Fibroblast of upper back skin (primary cell): ENCODE measurements at places on chromosomes 6 and 20.
A peak's percentile ranks its signal among the peaks of the same experiment; 100 is the strongest.

GRCh38 chr20:38034108-38034649, 633 bp downstream of the RPRD1B start:
- no peak for DNase-seq

DNA sequence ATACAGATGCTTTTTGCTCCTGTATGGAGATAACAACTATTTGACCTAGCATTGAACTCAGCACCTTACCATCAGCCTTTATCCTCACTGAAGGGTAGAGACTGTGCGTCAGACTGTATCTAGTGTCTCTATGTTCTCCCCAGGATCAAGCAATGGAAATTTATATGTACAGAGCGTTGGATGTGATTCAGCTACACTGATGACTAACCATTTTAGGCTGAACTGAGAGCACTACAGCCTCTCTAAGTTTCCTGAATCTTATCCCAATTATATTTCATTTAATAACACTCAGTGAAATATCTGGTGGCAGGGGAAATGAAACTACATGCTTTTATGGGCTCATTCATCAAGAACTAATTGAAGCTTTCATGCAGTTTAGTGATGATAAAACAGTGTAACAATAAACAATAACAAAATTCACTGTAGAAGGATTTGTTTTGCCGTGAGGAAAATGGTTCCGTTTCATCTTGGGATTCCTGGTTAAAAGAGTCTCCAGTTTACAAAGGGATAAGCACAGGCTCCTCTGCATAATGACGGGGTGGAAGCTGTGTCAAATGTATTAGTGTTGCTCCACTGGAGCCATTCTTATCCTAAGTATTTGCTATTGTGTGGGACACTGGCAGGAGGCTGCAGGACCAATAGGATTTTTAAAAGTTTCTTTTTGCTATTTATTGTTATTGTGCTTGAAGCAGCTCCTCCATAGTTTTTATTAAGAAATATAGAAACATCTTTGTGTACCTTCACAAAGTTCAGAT, 567.6 kb upstream of the MMS22L start:
- peak; percentile 76 for DNase-seq

DNA sequence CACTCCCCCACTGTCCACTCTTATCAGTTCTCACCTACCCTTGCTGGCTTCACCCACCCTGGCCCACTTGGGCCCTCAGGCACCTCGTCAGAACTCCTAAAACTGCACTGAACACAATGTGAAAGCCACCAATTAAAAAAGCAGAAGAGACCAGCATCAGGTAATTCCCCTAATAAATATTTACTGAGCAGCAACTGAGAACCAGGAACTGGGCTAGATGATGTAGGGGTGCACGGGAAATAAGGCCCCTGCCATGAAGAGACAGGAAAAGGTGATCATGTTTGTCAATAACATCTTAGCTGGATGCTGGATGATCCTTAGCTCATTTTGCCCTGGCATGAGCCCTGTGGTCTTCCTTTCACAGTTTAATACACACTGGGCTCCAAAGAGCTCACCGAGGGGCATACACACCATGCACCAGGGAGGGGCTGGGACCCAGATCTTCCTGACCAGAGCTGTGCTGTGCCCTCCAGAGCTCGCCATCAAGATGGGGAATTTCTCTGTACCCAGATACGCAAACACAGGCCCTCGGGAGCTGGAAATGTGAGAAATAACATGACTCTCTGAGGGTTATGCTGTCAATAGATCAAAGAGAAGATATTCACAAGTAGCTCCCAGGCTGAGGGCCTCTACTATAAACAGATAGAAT, 113.6 kb upstream of the SLC22A16 start:
- DNase-seq: no peak

- peak; percentile 82 for DNase-seq
Observed at GRCh38 chr20:48697845-48698491, 129.8 kb downstream of the PREX1 start.

- no peak for DNase-seq
Observed at GRCh38 chr6:100379386-100379785, 85.3 kb downstream of the SIM1 start.

GRCh38 chr6:150301846-150302519, 66.8 kb upstream of the IYD start:
- peak; percentile 74 for DNase-seq

DNA sequence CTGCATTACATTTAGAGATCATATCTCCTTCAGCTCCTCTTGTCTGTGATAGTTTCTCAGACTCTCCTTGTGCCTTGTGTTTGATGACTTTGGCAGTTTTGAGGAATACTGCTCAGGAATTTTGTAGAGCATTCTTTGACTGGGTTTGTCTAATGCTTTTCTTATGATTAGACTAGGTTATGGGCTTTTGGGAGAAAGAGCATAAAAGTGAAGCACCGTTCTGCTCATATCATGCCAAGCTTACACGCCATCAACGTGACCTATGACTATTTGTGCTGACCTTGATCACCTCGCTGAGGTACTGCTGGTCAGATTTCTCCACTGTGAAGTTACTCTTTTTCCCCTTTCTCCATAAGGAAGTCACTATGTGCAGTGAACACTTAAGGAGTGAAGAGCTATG, 256.0 kb downstream of the LY86 start:
- no peak for DNase-seq

GRCh38 chr6:111601886-111602285, 3.8 kb downstream of the TRAF3IP2 start:
- DNase-seq: peak; percentile 92

DNA sequence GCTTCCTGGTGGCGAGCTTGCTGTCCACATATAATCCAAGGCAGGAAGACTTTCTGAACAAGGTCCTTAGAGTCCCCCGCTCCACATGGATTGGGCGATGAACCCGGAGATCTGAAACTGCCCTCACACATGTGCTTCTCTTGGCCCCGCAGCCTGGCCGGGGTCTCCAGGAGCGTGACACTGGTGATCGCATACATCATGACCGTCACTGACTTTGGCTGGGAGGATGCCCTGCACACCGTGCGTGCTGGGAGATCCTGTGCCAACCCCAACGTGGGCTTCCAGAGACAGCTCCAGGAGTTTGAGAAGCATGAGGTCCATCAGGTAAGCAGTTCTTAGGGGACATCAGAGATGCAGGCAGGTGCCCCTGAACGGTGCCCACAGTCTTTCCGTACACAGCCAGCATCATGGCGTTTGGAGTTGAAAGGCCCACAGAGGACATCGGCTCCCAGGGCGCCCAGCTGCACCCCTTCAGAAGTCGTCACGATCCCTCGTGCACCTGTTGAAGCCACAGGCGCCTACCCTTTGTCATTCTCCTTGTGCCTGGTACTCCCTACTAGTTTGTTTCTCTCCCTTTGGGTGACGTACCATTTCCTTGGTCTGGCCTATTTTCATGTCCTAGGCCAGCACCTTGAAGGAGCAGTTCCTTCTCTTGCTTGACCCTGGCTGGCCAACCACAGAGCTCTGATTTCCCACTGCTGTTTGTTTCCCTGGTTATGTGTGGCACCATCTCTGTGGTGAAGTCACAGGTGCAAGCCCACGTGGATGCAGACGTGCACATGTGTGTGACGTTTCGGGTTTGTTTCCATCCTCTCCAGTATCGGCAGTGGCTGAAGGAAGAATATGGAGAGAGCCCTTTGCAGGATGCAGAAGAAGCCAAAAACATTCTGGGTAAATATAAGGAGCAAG, 43.3 kb upstream of the IRF4 start:
- DNase-seq: no peak

DNA sequence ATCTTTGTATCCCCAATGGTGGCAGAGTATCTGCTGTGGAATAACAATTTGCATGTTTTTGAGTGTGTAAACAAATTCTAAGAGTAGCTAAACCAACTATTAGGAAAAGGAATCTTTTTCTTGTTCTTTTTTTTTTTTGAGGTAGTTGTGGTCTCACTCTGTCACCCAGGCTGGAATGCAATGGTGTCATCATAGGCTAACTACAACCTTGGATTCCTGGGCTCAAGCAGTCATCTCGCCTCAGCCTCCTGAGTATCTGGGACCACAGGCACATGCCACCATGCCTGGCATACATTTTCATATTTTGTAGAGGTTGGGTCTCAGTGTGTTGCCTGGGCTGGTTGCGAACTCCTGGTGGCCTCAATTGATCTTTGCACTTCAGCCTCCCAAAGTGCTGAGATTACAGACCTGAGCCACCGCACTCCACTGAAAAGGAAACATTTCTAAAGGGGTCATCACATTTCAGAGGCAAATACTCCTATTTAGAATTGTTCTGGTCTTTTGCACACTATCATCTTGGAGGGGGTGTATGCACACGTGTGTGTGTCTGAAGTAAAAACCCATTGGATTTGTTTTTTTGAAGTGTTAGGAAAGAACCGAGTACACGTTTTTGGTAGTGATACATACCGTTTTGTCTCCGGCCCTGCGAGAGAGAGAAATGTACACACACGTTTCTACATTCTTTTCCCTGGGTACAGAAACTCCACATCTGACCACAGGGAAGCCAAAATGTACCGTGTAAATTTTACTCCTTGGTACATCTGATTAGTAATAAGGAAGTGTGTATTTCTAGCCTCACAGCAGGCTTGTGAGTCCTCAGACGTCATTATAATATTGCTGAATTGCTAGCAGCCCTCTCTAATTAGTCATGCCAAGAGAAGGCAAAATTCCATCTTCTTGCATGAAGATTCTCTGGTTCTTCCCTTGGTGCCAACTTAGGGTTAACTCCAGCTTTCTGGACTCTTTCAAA, 183.6 kb downstream of the JARID2 start:
- peak; percentile 77 for DNase-seq

- no peak for DNase-seq
Observed at GRCh38 chr6:7761051-7761450, 35.2 kb downstream of the BMP6 start.

- no peak for DNase-seq
Observed at GRCh38 chr20:1462834-1463233, 3.8 kb downstream of the NSFL1C start.

DNA sequence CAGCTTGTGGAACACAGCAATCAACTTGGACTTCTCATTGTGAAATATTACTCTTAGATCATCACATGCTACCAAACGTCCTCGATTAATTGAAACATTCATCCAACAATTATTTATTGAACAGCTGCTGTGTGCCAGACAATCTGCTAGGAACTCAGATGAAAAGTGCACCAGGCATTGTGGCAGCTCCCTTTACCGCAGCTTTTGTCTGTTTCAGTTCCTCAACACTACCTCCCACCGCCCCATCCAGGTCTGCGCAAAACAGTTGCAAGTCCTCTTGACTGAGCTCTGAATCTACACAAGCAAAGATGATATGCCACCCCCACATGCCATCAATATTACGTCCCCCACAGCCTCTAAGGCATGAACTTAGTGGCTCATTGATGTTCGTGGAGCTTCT, 1094.4 kb upstream of the MAP3K7 start:
- DNase-seq: no peak

GRCh38 chr20:59730722-59731121, 126.4 kb downstream of the PHACTR3 start:
- DNase-seq: no peak

GRCh38 chr6:56749632-56750151, 107.0 kb upstream of the DST start:
- peak; percentile 84 for DNase-seq

- DNase-seq: no peak
Observed at GRCh38 chr6:11811644-11812264, 33.2 kb upstream of the ADTRP start.

DNA sequence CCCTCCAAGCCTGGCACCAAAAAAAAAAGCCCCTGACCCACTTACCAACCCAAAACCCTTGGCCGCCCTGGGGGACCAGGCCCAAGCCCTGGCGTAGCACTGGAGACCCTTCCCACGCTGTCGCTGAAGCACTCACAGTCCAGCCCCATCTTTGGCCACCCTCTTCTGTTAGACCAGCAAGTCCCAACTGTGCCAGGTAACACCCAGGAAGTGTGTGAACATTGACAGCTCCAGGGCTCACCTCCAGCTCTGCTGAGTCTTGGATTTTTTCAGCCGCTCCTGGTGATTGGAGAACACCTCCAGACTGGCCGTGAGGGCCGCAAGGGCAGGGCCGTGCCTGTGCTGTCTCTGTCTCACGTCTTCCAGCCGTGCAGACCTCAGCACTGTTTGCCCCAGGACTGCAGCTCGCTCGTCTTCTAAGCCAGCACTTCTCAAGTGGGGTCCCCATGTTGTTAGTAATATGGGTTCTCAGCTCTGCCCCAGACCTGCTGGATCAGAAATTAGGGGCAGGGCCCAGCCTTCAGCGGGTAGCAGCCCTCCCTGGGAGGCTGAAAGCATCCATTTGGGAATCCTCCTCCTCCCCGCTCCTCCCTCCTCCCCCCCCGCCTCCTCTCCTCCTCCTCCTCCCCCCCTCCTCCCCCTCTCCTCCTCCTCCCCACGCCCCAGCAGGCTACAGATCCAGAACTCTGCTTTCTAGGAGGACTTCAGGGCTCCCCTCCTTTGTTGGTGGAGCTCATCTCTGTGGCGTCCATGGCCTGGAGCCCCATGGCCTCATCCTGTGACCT, 18.1 kb downstream of the NPEPL1 start:
- DNase-seq: no peak

- DNase-seq: peak; percentile 60
Observed at GRCh38 chr20:4835244-4836177, 113.8 kb downstream of the PRND start.

GRCh38 chr6:150547502-150548222, 52.0 kb upstream of the PLEKHG1 start:
- no peak for DNase-seq

GRCh38 chr6:127952831-127953230, 52.0 kb upstream of the THEMIS start:
- no peak for DNase-seq

DNA sequence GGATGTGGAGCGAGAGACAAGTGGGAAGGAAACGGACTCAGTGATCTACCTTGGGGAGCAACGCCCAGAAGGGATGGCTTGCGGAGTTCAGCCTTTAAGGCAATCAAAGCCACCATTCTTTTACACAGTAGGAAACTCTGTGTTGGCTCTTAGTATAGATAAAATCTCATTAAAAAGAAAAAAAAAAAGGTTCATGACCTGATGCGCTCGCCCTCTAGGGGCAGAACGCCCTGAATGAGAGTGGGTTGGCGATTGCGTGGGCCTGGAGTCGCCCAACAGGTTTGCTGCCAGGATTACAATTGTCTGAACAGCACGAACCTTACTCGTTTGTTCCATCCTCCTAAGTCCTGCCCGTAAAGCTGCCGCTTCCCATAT, 1.2 kb downstream of the TPD52L1 start:
- DNase-seq: no peak

- DNase-seq: no peak
Observed at GRCh38 chr6:117870486-117871242, 36.4 kb upstream of the SLC35F1 start.

- no peak for DNase-seq
Observed at GRCh38 chr6:52587001-52587400, 10.1 kb upstream of the TRAM2 start.
